ENCODE measurements at places on chromosomes 5 and 9.
A peak's percentile ranks its signal among the peaks of the same experiment; 100 is the strongest.

- DNase-seq = no peak
Measured at GRCh38 chr5:150642991-150643710, 2.7 kb downstream of the SYNPO start.

- DNase-seq = no peak
Measured at GRCh38 chr5:132254321-132254977, 3.0 kb upstream of the PDLIM4 start.

DNA sequence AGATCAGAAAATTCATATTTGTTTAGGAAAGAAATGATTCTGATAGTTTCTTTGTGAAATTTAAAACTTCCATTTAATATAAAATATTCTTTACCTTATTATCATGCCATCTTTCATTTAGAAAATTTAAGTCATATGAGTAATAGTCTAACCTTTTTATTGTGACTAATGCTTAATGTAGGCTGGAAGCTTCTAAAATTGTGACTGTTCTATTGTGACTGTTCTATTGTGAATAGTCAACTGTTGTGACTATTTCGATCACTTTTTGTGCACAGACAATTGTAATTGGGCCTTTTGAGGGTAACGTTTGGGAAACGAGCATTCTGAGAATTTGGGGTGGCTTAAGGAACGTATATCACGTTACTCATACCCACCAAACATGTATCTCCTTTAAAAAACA, 100.0 kb downstream of the PARP8 start:
- DNase-seq = no peak

DNA sequence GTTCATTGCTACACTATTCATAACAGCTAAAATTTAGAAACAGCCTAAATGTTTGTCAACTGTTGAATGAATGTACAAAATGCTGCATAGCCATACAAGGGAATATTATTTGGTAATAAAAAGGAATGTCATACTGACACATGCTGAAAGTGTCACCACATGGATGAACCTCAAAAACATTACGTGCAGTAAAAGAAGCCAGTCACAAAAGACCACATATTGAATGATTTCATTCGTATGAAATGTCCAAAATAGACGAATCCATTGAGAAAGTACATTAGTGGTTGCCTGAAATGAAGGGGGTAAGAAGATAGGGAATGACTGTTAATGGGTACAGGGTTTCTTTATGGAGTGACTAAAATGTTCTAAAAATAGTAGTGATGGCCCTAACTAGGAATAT, 11.6 kb upstream of the ECM2 start:
- no peak for DNase-seq

DNA sequence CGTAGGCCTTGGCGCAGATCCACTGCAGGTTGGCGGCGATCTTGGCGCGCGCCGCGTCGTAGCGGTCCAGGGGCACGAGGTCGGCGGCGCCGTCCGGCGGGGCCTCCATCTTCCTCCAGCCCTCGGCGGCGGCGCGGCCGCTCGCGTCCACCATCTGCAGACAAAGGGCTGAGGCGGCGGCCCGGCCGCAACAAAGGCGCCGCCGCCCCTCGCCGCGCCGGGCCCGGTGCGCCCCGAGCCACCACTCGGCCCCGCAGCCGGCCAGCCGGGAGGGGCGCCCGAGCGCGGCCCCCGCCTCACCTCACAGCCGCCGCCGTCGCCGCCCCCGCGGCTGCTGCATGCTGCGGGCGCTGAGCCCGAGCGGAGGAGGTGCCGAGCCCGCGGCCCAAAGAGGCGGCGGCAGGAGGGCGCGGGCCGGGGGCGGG, 328 bp downstream of the CAMSAP1 start:
- DNase-seq = peak; percentile 48

DNA sequence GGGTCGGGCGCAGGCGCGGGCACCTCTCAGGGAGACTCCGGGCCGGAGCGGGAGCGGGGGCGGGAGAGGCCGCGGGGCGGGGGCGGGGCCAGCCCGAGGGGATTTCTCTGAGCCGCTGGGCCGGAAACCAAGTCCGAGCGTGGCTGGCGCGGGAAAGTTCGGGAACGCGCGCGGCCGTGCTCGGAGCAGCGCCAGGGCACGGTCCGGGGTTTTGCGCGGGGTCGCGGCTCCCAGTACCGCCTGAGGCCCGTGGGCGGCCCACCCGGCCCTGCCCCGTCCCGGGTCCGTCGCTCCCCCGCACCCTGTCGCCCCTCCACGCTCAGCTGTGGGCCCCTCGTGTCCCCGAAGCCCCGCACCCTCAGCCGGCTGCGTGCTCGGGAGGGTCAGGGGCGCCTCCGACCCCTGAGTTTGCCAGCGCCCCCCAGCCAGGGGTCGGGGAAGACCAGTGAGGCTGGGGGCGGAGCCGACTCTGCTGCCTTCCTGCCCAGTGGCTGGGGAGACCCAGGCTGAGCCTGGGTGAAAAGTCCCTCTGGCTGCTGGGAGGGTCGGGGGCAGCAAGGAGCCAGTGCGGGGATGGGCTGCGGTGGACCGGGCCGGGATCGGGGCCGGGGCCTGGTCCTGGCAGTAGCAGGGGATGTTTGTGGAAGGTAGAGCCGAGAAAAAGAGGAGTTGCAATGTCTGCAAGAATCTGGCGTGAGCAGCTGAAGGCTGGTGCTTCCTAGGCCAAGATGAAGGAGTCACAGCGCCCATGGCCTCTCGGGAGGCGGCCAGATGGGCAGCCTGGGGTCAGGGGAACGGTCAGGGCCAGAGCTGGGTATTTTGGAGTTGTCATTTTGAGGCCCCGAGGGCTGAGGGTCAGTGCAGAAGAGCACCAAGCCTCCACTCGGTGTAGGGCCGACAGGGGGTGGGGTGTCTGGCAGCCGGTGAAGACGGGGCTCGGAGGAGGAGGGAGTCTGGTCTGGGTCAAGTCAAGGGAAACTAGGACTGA, 588 bp downstream of the TRAF2 start:
- peak; percentile 54 for DNase-seq

DNA sequence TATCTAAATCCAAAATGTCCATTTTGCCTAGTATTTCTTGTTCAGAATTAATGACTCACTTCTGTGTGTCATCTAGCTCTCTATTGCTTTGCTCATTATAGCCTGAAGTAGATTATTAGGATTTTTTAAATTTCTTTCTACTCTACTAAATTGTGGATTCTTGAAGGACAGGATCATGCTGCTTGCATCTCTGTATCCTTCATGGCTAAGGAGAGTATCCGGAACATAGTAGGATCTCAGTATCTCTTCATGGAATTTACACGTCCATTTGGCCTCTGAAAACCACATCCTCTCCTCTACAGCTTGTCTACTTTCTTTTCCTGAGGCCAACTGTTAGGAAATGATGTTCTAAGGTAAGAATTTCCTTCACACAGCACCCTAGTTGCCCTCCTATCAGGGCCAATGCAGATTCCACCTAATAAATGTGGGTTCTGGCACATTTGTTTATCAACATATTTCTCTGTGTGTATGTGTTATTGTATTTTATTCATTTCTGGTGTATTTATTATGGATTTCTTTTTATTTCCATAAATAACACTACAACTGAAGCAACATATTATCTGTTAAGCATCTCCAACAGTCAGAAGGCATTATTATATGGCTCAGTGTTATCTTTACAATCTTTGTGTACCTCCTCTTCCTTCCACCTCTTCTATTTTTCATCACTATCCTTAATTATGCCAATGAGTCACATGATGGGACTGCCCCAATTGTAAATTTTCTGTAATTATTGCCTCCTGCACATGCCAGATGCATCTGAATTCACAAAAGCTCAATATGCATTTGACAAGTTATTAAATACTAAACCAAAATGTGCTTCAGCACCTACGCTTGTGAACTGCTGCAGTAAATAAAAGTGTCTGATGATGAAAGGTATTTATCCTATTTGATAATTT, 557.8 kb upstream of the TLE4 start:
- no peak for DNase-seq

DNA sequence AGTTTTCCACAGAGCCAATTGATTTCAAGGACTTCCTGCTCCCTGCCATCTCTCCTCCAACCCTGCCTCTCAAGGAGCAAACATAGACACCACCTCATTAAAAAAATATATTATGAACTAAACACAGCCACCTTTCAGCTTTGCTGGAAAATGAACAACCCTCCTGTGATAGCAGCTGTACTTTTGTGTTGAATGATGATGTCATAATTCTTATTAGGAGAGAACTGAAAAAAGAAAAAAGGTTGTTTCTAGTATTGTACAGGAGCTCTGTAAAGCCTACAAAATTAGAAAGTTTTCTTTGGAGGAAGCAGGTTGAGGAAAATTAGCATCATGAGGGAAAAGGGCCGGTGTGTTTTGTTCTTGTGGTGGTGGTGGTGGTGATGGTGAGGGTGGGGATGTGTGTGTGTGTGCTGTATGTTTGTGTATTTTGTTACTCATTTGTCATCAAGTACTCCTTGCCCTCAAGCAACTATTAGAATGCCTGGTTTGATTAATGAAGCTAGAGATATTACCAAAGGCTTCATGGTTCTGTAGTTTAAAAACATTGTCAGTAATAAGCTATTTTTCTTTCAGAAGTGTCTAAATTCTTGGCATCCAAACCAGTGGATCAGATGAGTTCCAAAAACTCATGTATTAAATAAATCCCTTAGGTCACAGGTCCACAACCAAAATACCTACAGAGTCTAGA, 405.9 kb downstream of the TLE4 start:
- no peak for DNase-seq

- no peak for DNase-seq
Measured at GRCh38 chr9:89433826-89434225, 64.1 kb downstream of the SEMA4D start.

DNA sequence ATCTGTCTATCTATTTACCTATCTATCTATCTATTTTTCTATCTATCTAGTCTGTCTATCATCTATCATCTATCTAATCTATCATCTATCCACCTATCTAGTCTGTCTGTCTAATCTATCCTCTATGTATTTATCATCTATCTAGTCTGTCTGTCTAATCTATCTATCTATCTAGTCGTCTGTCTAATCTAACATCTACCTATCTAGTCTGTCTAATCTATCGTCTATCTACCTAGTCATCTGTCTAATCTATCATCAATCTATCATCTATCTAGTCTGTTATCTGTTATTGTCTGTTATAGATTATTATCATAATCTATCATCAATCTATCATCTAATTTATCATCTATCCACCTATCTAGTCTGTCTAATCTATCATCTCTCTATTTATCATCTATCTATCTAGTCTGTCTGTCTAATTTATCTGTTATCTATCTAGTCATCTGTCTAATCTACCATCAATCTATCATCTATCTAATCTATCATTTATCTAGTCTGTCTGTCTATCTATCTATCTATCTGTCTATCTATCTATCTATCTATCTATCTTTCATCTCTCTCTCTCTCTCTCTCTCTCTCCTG, 80.2 kb upstream of the ZNF618 start:
- no peak for DNase-seq

DNA sequence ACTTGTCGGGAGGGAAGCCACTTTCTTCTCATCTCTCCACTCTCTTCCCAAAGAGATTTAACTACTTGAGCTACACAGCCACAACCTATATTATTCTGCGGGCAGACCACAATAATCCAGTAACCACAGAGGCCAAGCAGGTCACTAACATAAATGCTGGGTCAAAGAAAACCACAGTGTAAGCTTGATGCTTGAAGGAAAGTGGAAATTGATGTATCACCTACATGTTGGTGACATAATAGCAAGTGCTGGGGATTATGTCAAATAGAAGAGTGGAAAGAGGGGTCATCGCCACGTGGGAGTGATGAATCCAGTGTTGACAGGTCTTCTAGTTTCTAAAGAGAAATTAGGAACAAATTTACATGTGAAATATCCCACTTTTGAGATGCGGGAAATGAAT, 40.9 kb downstream of the RFK start:
- no peak for DNase-seq

GRCh38 chr5:7629561-7629960, 221.4 kb downstream of the CFAP90 start:
- DNase-seq = no peak

GRCh38 chr9:136686534-136686793, 793 bp downstream of the AGPAT2 start:
- DNase-seq = no peak

DNA sequence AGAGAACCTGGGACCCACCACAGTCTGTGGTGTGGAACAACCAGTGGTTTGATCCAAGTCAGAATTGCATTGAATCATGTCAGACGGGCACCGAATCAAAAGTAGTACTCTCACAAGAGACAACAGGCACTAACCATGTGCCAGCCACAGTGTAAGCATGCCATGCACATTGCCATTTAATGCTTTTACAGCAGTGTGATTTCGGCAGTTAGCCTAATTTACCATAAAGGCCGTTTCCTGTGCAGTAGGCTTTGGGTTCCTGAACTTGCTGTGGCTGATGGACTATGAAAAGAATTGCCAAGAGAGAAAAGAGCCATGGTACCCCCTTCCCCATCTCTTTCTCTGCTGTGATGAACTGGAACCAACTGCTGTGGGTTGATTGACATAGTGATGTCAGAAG, 540.6 kb downstream of the EBF1 start:
- no peak for DNase-seq

DNA sequence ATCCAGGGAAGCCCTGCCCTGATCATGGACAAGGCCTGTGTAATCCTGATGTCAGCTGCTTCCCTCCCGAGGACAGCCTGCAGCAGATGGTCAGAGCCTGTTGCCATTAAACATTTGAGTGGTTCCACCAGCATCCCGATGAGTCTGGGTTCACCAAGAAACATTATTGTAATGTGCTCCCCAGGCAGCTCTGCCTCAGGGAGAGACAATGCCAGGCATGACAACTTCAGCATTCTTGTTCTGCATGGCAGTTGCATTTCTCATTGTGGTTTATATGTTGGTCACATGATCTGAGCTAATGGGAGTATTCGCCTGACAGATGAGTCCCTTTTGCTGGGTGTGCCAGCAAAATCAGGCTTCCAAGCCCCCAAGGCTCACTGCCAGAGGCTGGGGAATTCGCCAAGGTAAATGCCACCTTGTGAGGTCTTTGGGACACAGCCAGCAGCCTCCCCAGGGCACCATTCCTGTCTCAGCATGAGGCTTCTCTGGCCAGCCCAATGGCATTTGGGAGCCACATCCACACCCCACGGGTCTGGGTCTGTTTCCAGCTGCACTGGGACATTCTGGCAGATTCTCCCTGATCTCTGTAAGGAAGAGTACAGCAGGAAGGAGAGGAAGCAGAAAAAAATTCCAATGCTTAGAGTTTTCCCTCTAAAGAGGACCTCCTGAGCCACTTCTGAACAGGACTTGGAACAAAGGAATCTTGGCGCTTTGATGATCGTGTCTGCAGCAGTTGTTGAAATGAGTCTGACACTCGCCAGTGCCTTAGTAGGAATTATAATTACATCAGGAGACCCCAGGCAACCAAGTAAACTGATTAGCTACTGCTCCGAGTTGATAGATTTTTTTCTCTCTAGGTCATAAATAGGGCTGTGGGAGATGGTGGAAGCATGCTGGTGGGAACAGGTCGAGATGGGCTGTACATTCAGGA, 18.7 kb downstream of the KCNIP1 start:
- DNase-seq = peak; percentile 18

DNA sequence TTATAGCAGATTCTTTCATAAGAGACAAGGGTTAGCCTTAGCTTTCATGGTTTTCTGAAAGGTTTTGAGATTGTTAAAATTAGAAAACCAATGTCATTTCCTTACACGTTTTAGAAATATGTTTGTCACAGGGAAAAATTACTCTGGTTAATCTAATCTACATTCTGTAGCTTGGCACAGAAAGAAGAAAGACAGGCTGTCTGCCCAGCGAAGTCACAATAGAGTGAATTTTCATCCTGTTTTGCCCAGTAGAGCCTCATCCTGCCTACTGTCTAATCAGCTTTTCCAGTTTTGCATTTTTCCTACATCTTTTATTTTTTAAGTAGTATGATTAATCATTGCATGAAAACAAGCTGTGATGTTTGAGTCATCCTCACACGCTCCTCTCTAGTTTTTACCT, 688.8 kb downstream of the MTRR start:
- no peak for DNase-seq

Data from hematopoietic multipotent progenitor cell treated with erythropoietin and hydrocortisone succinate and interleukin-3 and kit ligand, for 6 days (in vitro differentiated cells).